Stimulated activated CD4-positive, alpha-beta T cell treated with anti-CD3 and anti-CD28 coated beads, Interleukin-12 subunit alpha, Interleukin-12 subunit beta, amount 100 ng/mL, for 24 hours (primary cell): ENCODE measurements at places on chromosomes 7 and 10.

GRCh38 chr10:31526681-31527080 is 207.7 kb downstream of the ZEB1 start:
- no peak for DNase-seq

DNA sequence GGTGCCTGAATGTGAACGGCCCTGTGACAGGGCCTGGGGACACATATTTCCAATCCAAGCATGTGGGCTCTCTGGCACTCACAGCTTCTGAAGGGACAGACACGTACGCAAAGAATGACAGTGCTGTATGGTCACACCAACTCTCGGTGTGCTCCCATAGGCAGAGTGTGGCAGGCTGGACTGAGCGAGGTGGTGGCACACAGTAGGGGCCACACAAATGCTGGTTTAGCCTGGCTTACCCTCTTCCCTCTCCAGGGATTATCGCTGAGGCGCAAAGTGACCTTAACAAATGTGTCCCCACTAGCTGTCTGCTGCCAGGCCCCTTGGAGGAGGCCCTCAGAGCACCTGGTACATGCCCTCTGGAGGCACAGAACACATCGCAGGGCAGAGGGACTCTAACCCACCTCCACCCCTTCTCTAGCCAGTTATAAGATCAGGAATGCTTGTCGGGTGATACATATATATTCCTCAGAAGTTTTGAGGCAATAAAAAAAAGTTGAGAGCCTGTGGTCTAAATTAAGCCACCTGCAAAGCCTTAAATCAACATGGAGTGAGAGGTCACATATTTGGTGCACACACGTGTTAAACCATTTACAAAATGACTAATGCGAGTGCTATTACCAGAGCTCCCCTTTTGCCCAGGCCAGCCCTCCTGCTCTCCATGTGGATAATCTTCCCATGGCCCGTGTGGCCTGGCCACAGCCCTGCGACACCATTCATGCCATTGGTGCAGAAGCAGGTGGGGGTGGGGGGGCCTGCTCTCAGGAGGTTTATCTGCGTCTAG is 262.8 kb upstream of the GRB10 start:
- DNase-seq: no peak

- DNase-seq: no peak
Observed at GRCh38 chr10:125116652-125117310, 43.6 kb downstream of the CTBP2 start.

DNA sequence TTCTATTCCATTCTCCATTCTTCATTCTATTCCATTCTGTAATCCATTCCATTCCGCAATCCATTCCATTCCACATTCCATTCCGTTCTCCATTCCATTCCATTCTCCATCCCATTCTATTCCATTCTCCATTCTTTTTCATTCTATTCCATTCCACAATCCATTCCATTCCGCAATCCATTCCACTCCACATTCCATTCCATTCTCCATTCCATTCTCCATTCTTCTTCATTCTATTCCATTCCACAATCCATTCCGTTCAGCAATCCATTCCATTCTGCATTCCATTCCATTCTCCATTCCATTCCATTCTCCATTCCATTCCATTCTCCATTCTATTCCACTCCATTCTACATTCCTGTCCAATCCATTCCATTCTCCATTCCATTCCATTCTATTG is 85.2 kb downstream of the NSUN6 start:
- no peak for DNase-seq

DNA sequence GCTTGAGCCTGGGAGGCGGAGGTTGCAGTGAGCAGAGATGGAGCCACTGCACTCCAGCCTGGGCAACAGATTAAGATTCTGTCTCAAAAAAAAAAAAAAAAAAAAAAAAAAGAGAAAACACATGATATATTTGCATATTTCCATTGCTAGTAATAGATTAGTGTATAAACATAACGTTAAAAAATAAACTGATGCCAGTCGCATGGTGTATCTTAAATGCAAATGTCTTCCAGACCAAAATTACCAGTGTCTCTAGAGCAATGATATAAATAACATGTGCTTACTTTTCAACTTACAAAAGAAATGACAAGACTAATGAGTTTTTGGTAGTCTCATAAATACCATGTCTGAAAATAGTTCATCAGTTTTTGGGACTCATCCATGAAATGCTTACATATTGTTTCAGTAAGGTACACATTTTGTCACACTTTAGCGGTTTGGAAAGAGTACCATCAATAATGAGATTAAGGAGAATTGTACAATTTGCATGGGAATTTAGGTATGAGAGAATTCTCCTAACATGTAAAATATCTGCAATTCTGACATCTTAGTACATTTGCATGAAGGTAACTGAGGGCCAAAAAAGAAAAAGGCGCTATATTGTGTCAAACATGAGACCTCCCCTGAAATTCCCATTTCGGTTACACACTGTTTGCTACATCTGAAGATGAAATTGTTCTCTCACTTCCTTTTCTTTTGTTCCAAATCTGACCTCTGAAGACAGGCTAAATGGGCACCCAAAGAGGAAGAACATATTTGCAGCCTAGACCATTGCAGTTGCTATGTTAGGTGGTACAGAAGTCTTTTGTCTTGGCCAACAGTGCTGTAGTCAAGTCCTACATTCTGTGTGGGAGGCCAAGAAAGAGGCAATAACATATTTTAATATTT is 51.5 kb upstream of the PIP4K2A start:
- DNase-seq: no peak

DNA sequence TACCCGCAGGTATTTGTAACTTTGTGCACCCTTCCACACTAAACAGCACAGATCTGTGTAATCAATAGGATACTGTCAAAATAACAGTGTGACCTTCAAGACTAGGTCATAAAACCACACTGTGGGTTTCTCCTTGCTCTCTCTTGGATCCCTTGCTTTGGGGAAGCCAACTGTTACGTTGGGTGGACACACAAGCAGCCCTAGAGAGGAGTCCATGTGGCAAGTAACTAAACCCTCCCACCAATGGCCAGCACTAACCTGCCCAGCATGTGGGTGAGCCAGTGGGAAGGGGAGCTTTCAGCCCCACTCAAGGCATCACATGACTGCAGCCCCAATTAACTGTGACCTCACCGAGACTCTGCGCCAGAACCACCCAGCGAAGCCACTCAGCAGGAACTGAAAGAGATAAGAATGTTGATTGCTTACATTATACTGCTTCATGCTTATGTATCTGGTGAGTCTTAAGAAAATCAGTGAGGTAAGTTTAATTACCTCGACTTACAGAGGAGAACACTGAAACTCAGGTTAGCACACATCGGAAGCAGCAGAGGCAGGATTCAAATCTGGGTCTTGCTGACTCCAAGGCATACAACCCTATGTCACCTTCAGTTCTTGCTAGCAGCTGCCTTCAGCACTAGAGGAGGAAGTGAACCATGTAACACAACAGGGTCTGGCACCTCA is 9.4 kb upstream of the ZC3HAV1 start:
- no peak for DNase-seq

- DNase-seq: no peak
Observed at GRCh38 chr10:30014511-30014910, 44.9 kb downstream of the JCAD start.
